ENCODE measurements at places on chromosomes 2 and 18.

DNA sequence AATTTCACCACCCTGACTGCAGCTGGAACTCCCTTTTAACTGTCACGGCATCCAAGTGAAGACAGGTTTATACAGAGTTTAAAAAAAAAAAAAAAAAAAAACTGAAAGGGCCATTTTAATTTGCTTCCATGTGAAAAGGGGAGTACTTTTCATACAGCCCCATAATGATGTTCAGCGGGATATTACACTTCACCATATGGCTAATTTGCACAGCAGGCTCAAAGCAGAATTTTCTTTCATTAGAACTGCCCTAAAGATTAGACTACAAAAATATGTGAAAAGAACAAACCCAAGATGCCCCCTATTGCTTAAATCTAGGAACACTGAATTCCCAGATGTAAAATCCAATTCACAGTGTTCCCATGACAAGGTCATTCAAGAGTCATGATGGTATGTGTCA, 301.8 kb downstream of the EXOC6B start:
- no peak overlapping the region for H3K27ac ChIP-seq
- DNase-seq = no peak
- no peak overlapping the region for H3K4me3 ChIP-seq
- H3K27me3 ChIP-seq = no peaks in the 10 kb centered on the region
- 0 out of 2 replicates have a peak, but pooled peaks cover 4% of the 10 kb centered on the region for H3K4me1 ChIP-seq

DNA sequence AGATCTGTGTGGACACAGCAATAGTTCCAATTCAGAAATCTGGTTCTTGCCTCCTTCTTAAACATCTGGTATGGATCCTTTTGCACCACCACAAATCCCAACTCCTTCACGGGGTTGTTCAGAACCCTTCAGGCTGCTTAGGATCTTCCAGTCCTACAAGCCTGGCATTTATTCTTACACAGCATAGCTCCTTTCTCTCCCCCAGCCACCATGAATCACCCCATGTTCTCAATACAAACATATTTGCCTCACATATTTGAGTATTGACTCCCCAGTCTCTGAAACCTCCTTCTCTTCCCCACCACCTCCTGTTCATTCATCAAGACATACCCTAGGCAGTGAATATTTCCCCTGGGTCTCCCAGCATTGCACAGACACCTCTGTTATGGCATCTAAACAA, 155.2 kb downstream of the ALK start:
- no peaks in the 10 kb centered on the region for H3K27me3 ChIP-seq
- H3K4me1 ChIP-seq = no peaks in the 10 kb centered on the region
- no peak for DNase-seq
- H3K36me3 ChIP-seq = no peaks in the 10 kb centered on the region
- H3K4me3 ChIP-seq = no peak overlapping the region

DNA sequence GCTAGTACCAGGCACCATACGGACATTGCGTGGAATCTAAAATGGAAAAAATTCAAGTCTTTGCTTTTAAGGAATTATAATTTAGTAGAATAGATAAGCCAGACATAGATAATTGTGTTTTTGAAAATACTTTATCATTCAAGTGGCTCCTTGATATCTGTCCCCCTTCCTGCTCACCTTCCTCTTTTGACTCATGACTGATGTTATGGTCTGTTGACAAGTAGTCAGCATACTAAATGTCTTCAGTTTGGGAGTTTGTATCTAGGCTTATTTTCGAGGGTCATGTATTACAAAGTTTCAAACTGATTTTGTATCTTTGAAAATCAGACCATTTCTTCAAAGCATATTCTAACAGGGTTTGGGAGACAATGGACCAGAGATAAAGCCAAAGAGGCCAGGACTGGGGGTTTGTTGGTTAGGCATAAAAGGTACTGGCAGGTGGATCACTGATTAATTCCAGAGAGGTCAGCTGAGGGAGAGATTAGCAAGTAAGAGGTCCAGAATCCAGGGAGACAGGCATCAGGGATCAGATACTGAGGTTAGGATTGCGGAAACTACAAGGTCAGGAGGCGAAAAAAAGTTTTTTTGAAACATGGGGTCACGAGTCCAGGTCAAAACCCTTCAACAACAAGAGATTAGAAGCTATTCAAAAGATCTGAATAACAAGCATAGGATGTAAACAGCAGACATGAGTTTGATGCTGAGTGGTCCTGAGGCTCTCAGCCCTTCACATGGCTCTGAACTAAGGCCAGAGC, 31.5 kb upstream of the KLHL14 start:
- DNase-seq = no peak
- H3K36me3 ChIP-seq = no peaks in the 10 kb centered on the region
- no peaks in the 10 kb centered on the region for H3K27me3 ChIP-seq
- no peaks in the 10 kb centered on the region for H3K4me1 ChIP-seq
- H3K4me3 ChIP-seq = no peak overlapping the region
- no peak overlapping the region for H3K27ac ChIP-seq

- peak; percentile 10 for DNase-seq
- H3K27me3 ChIP-seq = no peaks in the 10 kb centered on the region
- H3K27ac ChIP-seq = no peak overlapping the region
- H3K4me1 ChIP-seq = no peaks in the 10 kb centered on the region
- no peaks in the 10 kb centered on the region for H3K36me3 ChIP-seq
Observed at GRCh38 chr2:81481994-81482368, 1177.4 kb upstream of the LRRTM1 start.

- no peak for DNase-seq
- no peak overlapping the region for H3K4me3 ChIP-seq
- H3K36me3 ChIP-seq = no peaks in the 10 kb centered on the region
Observed at GRCh38 chr2:36912695-36913094, 53.6 kb downstream of the STRN start.

DNA sequence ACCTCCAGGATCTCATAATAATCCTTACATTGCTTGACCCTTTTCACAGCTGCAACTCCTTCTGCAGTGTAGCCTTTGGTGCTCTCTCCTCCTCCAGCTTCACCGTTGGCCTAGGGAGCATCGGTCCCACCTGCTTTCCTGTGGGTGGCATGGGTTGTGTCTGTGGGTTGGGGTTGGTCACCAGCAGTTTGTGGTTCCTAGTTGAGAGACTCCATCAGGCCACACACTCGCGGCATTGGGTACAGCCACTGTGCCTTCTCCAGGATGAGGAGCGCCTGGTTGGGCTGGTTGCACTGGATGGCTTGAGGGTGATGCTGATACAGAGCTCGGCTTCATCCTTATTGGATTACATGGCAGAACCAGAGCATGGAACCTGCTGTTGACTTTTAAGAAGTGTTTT, 69.4 kb upstream of the SPRED2 start:
- H3K4me1 ChIP-seq = peaks cover 7% of the 10 kb centered on the region
- H3K36me3 ChIP-seq = no peaks in the 10 kb centered on the region
- H3K27ac ChIP-seq = no peak overlapping the region
- DNase-seq = no peak
- H3K4me3 ChIP-seq = no peak overlapping the region

GRCh38 chr2:46314065-46314835, 17.0 kb downstream of the EPAS1 start:
- no peaks in the 10 kb centered on the region for H3K27me3 ChIP-seq
- no peaks in the 10 kb centered on the region for H3K4me1 ChIP-seq
- H3K4me3 ChIP-seq = no peak overlapping the region
- no peaks in the 10 kb centered on the region for H3K36me3 ChIP-seq
- no peak overlapping the region for H3K27ac ChIP-seq

Measured in GM23338 (cell line).